ENCODE measurements at places on chromosomes 1 and 21. TPM values are rescaled to one million over a fixed set of nuclear protein-coding genes. Genes with fewer than 3 reads are reported as not detected.

Gene CCDC18
- 23.0 TPM for total RNA-seq

Gene DNM3
- 1.9 TPM for total RNA-seq

Gene HDAC1
- total RNA-seq: 120 TPM

Gene PLA2G5
- not detected for total RNA-seq

Gene HSD3B1
- total RNA-seq: not detected

- H3K36me3 ChIP-seq: no peaks in the 10 kb centered on the region
- no peaks in the 10 kb centered on the region for H3K27me3 ChIP-seq
- H3K4me1 ChIP-seq: peaks cover 14% of the 10 kb centered on the region
- DNase-seq: peak; percentile 21
- no peak overlapping the region for H3K4me3 ChIP-seq
Measured at GRCh38 chr1:111592389-111593361, 26.9 kb upstream of the RAP1A start.

- H3K27me3 ChIP-seq: peaks cover 35% of the 10 kb centered on the region
- peaks cover 10% of the 10 kb centered on the region for H3K4me1 ChIP-seq
- DNase-seq: no peak
- no peak overlapping the region for H3K4me3 ChIP-seq
Measured at GRCh38 chr1:114342376-114342775, 168.6 kb downstream of the TRIM33 start.

DNA sequence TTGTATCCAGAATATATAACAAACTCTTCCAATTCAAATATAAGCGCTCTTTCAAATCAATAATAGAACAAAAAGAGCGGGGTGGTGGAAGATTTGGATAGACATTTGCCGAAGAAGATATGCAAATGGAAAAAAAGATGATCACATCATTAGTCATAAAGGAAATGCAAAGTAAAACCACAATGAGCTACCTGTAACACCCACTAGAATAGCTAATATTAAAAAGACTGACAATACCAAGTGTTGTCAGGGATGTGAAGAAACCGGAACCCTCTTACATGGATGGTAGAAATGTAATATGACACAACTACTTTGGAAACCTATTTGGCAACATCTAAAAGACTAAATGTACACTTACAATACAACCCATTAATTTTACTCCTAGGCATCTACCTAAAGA is 5.7 kb upstream of the TRAF5 start:
- H3K4me1 ChIP-seq: peaks cover 9% of the 10 kb centered on the region
- no peak overlapping the region for H3K4me3 ChIP-seq
- no peak overlapping the region for H3K27ac ChIP-seq
- H3K27me3 ChIP-seq: peaks cover 7% of the 10 kb centered on the region
- no peaks in the 10 kb centered on the region for H3K36me3 ChIP-seq

Measured in WTC11 (cell line).